ENCODE measurements at places on chromosomes 2 and 18.

- no peak for DNase-seq
Observed at GRCh38 chr2:148824190-148824589, 50.8 kb upstream of the KIF5C start.

DNA sequence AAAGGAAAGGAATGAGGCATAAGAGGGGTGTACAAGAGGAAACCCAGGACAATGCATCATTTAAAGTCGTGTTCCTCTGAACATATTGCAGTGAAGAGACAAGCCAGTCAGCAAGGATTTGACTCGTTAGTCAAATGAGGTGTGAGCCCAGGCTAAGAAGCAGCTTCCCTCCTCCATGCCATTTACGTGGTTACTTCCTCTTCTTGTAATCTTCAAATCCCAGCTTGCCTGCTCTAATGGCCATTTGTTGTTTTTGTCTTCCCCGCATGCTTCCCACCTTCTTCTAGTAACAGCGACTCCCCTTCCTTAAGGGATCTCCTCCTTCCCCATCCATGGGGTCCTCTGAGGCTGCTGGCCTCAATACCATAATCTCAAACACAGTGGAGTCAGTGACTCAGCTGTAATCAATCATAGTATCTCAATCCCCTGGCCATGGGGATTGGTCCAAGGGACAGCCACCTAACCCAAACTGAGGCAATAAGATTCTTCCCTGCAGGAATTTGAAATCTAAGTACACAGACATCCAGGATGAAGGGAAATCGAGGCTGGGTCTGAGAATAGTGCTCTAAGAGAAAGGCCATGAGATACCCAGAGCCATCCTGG is 37.6 kb downstream of the SLC14A1 start:
- DNase-seq = peak; percentile 67

GRCh38 chr2:235102896-235103295 is 151.1 kb downstream of the SH3BP4 start:
- DNase-seq = no peak

DNA sequence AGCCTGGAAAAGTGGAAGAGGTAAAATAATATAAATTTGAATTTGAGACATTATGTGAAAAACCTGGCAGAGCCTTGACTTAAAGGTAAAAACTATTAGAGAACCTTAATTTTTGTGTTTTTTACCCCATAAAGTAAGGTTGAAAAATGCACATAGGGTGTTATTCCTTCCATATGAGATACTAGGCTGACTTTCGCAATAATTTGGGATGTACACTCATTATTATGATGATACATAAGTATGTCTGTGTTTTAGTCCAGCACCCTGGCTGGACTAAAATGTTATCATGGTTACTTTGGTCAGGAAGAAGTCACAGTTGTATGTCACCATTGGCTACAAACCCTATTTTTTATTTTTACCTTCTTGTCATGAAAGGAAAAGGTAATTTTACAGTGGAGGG is 19.8 kb downstream of the NEMP2 start:
- no peak for DNase-seq

GRCh38 chr2:16032282-16033031 is 92.1 kb downstream of the MYCN start:
- no peak for DNase-seq

- peak; percentile 59 for DNase-seq
Observed at GRCh38 chr18:3726238-3726951, 276.4 kb downstream of the TGIF1 start.

DNA sequence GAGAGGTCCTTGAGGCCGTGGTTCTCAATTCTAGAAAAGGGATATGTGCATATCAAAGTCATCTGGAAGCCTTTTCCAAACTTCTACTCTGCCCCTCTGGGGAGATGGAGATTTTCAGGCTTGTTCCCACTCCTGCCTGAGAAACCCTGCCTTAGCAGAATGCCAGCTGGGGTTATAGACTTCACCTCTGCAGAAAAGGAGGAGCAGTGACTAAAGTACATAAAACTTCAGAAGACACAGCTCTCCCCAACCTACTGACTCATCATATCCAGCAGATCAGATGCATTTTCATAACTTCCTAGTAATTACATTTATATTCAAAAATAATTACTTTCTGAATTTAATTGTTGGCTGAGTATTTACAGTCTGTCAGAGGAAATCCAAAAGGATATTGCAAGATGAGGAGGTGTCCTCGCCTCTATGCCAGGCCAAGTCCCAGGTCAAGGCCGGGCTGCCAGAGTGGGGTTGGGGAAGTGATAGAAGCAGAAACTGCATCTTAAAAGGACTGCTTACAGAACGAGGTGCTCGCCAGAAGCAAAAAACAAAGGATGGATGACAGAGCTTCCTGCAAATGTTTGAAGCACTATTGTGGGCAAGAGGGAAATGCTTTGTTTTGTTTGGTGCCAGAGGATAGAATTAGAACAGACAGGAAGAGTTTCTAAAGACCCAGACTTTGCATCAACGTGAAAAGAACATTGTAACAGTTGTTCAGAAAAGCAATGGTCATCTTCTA is 75.6 kb upstream of the APCDD1 start:
- DNase-seq = no peak

GRCh38 chr18:10689236-10690034 is 163.6 kb downstream of the NAPG start:
- no peak for DNase-seq

DNA sequence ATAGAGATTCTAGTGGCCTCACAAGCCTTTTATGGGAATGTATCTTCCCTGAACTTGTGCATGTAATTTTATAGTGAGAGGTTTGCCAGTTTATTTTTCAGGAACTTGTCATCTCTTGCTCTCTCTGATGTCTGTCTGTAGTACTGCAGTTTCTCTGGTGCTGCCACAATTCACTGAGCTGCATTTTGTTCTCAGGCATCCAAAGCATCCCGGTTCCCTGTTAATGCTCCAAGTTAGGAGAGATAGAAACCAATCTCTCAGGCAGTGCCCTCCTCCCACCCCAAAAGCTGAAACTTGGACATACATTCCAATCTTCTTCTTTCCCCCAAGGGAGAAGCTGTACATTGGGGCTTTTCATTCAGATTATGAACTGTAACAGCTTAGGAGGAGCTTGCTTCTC is 30.1 kb upstream of the GRB14 start:
- no peak for DNase-seq

- no peak for DNase-seq
Observed at GRCh38 chr2:98902209-98903063, 33.6 kb downstream of the CRACDL start.

- DNase-seq = no peak
Observed at GRCh38 chr2:127254386-127254981, 34.4 kb upstream of the CYP27C1 start.

- no peak for DNase-seq
Observed at GRCh38 chr2:239304533-239305221, 96.1 kb downstream of the HDAC4 start.

- no peak for DNase-seq
Observed at GRCh38 chr18:69895066-69896047, 52.3 kb downstream of the CD226 start.

- no peak for DNase-seq
Observed at GRCh38 chr2:71380665-71381064, 49.1 kb downstream of the ZNF638 start.

DNA sequence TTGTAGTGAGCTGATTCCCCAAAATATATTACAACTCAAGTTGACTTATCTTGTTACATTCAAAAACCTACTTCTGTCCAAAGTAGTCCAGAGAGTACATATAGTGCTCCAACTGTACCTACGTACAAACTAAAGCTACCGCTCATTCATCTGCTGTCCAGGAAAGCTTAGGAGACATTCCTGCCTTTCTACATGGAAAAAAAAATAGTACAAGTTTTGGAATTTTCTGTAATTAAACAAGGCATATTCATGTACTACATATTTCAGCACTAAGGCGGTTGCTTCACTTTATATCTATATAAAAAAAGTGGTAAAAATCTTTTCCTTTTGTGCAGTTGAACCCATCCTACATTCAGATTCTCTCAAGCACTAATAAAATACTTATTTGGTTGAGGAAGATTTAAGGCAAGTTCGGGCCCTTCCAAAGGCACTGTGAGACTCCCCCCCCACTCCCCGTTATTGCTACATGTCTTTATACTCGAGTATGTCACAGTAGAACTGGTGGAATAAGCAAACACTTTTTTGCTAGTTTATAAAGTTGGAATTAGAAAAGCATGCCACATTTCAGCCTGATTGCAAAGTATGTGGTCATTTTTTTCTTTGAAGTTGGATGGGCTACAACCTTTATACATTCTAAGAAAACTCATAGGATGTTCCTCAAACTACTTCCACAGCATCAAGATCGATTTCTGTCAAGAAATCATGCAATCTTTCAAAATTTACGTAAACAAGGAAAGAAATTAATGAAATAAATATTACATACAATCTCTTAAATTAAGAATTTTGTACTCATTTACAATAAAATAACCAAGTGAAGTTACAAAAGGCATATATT is 3.7 kb downstream of the ZFP36L2 start:
- peak; percentile 72 for DNase-seq

- DNase-seq = no peak
Observed at GRCh38 chr2:227150222-227150936, 13.6 kb downstream of the COL4A4 start.

GRCh38 chr2:1814616-1815015 is 70.3 kb upstream of the PXDN start:
- no peak for DNase-seq

- no peak for DNase-seq
Observed at GRCh38 chr2:195545811-195546210, 111.2 kb upstream of the SLC39A10 start.

- DNase-seq = peak; percentile 50
Observed at GRCh38 chr2:145769011-145769716, 1249.2 kb upstream of the ZEB2 start.

- DNase-seq = peak; percentile 47
Observed at GRCh38 chr2:219560037-219560892, 11.1 kb downstream of the OBSL1 start.

- DNase-seq = no peak
Observed at GRCh38 chr2:11131166-11131920, 23.9 kb upstream of the SLC66A3 start.

DNA sequence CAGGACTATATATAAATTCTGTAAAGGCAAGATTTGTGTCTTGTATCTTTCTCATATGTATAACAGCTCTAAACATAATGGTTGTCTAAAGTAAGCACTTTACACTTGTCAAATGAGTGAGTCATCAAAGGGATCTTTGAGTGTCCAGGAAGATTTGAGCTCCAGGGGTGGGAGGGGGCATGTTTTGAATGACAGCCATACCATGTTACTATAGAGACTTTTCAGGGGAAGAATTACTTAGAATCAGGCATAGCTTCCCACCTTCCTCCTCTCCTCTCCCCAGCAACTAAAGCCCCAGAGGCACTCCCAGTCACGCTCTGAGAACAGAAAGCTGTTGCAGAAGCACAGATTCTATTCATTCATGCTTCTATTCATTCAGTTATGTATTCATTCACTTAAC is 65.8 kb upstream of the ALK start:
- no peak for DNase-seq

DNA sequence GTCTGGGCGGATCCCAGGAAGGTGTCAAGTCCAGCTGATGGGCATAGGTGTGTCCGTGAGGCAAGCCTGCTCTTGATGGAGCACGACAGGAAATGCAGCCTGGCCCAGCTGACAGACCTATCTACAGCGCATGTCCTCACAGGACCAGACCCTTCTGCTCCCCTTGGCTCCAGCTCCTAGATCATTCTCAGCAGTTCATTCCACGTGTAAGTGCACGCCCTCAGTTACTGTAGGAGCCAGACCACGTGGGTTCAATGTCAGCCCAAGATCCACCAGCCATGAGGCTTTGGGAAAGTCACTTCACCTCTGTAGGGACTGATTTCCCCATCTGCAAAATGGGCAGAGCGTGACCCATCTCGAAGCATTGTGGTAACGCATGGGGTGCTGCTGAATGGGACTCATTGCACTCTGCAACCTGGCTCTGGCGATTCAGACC is 47.8 kb downstream of the TMEM17 start:
- DNase-seq = no peak

- peak; percentile 75 for DNase-seq
Observed at GRCh38 chr18:22169011-22169888, at the start of gene GATA6. Gene GATA6 (plus strand): TSS chr18:22169589. CDS start chr18:22171145, 1,556 bp downstream.

DNA sequence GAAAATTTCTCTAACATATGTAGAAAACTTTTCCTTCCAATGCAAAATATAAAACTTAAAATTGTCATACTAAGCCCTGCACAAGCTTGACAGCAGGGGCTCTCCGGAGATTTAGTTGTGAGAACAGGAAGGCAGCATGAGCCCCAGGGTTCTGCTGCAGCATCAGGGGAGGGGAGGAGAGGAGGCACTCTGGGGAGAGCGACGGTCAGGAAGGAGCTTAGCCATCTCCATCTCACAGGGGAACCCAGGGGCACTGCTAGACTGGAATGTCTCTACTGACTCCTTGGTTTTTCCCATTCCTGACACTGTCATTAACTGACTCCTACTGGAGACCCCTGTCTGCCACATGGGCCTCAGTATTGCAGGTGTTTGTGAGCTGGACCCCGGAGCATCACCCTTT is 123.6 kb downstream of the GPR39 start:
- DNase-seq = no peak

- DNase-seq = peak; percentile 67
Observed at GRCh38 chr2:17719562-17720371, 33.8 kb downstream of the SMC6 start.

GRCh38 chr2:46260305-46260704 is 36.9 kb upstream of the EPAS1 start:
- DNase-seq = no peak

- no peak for DNase-seq
Observed at GRCh38 chr18:73118121-73118816, 250.5 kb upstream of the NETO1 start.

GRCh38 chr18:990197-990596 is 85.5 kb downstream of the ADCYAP1 start:
- DNase-seq = no peak
